ENCODE measurements at places on chromosomes 2 and 18.

DNA sequence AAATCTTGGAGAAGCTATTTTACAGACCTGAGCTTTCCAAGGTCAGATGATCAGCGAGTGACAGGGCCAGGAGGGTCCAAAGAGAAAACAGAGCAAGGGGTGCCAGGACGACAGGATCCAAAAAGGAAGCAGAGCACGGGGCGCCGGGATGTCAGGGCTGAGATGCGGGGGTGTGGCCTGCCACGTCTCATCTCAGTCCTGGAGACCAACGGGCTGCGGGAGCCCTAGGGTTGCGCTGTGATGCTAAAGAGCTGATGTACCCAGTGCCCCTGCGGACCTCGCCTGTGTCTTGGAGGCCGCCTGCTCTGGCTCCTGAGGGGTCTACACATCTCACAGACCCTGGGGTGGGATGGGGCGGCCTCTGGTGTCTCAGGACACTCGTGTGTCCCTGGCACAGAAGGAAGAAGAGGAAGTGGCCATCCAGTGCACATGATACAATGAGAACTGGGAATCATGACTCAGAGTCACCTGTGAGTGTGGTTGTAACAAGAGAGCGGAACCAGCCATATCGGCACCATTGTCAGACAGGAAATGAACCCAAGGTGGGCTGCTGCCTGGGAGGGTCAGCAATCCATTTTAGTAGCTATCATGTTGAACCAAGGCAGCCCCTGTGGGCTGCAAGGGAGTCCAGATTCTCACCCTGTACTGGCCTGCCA, 97.8 kb downstream of the MYT1L start:
- no peak for DNase-seq

- no peak for DNase-seq
Observed at GRCh38 chr2:36432479-36432878, 76.9 kb downstream of the CRIM1 start.

DNA sequence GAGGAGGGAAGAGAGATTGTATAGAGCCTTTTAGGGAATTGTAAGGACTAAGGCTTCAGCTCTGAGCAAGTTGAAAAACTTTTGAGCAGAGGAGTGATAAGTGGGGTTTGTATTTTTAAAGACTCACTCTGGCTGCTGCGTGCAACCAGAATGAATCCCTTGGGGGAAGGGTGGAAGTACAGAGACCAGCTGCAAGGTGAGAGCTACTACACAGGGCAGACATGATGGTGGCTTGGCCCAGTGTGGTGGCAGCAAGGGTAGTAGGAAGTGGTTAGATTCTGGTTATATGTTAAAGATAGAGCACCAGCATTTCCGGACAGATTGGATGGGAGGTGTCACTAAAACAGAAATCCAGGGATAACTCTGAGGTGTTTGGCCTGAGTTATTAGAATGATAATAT, 10.1 kb upstream of the SESTD1 start:
- DNase-seq, result no peak

GRCh38 chr2:117717072-117717471, 97.4 kb upstream of the DDX18 start:
- DNase-seq, result no peak

GRCh38 chr18:22446911-22447310, 29.2 kb upstream of the CTAGE1 start:
- DNase-seq, result no peak

DNA sequence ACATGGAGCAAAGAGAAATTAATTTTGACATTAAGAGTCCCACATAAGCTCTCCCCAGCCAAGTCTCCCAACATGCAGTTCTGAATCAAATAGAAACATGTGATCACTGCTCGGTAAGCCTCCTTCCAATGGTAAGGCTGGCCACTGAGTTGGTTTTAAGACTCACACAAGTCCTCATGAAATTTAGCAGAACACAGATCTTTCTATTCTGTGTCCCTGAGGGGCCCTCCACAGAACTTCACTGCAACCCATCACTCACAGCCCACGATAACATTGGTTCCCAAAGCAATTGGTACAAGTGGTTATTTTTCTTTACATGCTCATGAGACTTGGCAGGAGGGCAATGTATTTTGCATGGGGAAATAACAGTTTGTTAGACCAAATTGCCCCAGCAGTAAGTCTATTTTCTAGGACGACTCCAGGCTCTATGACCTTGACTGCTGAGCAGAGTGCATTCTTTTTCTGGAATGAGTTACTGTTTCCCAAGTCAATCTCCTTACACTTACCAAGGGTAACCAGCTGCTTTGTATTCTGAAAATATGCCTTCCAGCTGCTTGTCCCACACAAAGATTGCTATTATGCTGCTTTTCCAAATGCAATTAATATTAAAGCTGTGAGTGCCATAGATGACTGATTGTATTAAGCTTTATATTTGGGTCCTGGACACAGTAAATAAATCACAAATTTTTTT, 142.3 kb upstream of the TANK start:
- no peak for DNase-seq

DNA sequence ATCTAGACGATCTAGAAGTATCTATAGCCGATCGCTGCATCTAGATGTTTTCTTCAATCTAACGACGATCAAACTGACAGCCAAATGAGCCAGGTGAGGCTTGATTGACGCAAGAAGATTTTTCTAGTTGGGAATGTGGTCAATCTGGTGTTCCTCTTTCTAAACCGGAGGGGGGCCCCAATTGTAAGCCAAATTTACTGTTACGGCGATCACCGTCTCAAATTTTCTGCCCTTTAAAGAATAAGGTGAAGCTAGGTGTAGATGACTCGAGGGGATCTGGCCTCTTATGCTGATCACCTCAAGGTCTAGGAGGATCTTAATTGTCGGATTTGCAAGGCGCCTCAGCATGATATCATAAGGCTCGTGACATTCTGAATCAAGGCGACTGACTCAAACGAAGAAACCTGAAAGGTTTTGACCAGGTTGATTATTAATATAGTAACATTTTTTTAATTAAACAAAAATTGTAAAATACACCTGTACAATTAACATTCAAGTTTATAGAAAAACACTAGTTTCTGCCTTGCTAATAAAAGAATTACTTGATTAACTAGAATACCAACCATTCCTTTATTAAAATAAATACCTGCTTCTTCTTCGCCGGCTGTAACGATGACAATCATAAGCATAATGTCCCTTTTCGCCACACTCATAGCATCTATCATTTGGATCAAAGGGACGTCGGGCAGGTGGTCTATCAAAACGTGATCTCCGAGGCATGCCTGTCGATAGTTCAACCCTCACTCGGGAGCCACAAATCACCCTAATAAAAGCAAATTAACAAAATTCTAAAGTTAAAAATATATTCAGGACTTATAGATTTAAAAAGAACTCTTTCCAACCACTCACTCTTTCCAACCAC, 2.0 kb downstream of the SRSF7 start:
- DNase-seq, result no peak

- DNase-seq, result no peak
Observed at GRCh38 chr18:80034852-80035406, 695 bp downstream of the RBFA start.

- DNase-seq, result no peak
Observed at GRCh38 chr2:210862283-210863065, 306.1 kb downstream of the CPS1 start.

GRCh38 chr18:29711932-29712331, 1330.6 kb downstream of the DSC3 start:
- DNase-seq, result no peak

DNA sequence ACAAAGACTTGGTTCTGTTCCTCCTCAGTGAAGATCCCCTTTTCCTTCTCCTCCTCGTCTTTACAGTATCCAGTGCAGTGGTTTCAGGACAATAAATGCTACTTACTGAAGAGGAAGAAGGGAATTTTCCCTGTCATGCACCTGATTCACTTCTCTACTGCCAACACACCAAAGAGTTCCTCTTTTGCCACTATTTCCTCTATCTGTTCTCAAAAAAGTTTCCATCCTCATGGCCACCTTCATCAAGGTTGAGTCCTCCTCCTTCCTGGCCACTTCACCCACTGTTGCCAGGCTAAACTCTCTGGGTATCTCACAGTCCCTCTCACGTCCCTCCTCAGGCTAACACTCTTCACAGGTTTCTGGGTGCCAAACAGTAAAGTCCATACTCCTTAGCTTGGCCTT, 41.7 kb downstream of the PLEKHM3 start:
- no peak for DNase-seq

DNA sequence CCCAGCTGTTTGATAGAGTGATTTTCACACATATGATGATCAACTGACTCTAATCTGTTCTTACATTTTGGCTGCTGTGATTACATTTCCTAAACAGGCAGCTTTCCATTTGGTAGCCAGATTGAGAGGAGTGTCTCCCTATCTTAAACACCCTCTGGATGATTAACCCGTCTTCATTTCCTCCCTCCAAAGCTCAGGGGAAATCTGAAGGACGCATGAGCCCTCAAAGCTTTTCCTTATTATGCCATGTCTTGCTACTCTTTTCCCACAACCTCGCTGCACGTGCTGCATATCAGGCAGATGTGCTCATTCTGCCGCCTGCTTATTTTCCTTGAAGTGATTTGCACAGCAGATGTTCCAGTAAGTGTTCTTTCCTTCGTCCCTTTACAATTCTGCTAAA, 837.4 kb downstream of the LRRTM4 start:
- DNase-seq, result no peak

DNA sequence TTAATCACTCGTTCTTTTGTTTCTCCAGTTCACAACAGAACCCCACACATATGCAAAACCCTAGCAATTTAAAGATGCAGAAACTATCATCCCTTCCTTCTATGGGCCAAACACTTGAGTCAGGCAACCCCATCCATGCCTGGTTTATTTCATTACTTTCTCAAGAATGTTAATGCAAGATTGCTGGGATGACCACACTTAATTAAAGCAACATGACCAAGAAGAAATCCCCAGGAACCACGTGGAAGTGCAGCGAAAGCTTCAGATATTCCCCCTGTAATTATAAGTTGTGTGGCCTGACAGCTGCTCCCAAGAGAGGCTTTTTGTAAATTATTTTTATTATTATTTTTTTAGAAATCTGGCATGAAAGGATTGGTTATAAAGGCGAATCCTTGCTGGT, 246.2 kb upstream of the ID2 start:
- DNase-seq, result no peak

DNA sequence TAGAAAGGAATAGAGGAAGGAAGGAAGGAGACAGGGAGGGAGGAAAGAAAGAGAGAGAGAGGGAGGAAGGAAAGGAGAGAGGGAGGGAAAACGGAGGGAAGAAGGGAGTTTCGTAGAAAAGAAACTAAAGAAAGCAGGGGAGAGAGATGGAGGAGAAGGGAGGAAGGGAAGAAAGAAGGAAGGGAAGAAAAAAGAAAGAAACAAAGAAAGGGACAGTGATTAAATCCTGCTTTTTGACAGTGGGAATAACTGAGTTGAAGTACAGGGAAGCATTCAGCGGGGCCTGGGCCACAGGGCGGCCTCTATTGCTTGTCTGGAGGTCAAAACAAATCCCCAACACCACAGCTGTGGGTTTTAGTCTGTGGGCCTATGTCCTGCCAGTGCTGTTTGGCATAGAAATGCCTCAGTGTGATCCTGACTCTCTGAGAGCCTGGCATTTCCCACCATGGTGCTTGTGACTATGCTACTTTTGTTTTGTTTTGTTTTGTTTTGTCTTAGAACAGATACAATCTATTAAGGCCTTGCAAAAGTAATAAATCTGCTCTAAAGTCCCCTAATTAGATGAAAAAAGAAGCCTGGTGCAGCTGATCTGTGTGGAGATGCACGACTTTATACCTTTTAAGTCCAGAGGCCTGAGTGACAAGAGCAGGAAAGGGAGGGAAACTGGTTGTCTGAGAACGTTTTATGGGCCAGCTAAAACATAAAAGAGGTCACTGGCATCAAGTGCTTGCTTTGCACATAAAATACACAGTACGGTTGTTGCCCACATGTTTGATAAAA, 40.0 kb downstream of the IL1RL2 start:
- DNase-seq, result no peak

DNA sequence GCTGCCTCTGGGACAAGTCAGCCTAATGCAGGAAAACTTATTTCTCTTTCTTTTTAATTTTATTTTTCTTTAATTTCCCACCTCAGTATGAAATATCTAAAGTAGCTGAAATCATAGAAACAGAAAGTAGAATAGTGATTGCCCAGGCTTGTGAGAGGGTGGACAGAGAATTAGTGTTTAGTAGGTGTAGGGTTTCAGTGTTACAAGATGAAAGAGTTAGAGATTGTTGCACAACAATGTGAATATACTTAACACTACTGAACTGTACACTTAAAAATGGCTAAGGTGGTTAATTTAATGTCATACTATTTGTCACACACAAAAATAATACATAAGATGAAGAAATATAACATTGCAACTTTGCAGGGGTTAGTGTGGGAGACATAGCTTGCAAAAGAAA, 80.8 kb downstream of the NAT8 start:
- DNase-seq, result no peak

DNA sequence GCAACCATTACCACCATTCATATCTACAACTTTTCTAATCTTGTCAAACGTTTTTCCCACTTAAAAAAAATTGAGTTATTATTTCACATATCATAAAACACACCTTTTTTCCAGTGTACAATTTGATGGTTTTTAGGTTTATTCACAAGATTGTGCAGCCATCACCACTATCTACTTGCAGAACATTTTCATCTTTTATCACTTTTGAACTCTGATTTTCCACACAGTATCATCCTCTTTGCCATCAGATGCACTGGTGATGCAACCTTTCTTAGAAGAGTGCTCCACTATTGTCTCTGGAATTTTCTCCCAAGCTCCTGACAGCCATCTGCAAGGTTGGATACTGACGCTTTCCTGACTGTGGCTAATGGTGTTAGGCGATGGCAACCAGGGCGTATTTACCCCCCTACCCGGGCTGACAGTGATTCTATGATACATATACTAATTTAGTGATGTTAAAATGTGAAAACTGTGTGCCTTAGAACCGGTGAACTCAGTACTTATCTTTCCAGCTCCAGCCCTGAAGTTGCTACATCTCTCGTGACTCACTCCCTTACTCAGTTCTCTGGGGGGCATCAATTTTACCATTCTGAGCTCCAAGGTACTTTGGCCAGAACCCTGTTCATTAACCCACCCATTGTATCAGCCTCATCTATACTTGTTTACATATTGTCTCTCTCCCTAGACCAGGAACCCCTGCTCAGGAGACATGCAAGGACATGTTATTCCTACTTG, 105.4 kb upstream of the SPRED2 start:
- DNase-seq, result no peak

Measured in left colon (tissue), 2 donors.